ENCODE measurements at places on chromosomes 5 and 9.

DNA sequence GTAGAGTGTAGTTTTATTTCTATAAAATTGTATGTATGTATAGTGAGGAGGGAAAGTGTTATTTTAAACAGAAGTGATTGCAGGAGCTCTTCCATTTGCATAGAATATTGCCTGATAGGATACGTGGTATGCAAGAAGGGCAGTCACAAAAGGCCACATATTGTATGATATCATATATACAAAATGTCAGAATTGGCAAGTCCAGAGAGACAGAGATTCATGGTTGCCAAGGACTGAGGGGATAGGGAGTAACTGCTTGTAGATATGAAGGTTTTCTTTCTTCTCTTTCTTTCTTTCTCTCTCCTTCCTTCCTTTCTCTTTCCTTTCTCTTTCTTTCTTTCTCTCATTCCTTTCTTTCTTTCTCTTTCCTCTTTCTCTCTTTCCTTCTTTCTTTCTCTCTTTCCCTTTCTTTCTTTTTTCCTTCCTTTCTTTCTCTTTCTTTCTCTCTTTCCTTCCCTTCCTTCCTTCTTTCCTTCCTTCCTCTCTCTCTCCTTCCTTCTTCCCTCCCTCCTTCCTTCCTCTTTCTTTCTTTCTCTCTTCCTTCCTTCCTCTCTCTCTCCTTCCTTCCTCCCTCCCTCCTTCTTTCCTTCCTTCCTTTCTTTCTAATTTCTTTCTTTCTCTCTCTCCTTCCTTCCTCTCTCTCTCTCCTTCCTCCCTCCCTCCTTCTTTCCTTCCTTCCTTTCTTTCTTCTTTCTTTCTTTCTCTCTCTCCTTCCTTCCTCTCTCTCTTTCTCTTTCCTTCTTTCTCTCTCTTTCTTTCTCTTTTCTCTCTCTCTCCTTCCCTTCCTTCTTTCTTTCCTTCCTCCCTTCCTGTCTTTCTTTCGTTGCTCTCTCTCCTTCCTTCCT is 24.5 kb upstream of the WDR38 start:
- no peak for DNase-seq

GRCh38 chr5:134141331-134142050 is 27.0 kb downstream of the TCF7 start:
- DNase-seq, result no peak

DNA sequence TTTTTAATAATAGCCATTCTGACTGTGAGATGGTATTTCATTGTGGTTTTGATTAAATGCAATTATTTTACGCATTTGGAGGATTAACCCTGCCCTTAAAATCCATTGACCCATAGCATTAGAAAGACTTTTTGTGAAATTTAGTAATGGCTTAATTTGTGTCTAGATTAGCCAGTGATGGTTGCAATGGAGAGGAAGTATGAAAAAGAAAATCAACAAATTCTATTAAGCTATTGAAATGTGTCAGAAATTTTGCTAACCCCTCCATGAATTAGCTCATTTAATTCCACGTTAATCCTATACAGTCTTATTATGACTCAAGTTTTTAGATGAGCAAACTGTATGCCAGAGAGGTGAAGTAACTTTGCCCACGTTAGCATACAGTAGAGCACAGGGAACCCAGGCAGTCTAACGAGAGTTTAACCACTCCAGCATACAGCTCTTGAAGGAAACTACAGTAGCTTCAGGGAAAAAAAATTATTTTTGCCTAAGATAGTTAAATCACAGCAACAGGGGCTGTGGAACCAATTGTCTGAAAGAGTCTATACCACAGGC is 158.2 kb upstream of the PPP2R2B start:
- no peak for DNase-seq

DNA sequence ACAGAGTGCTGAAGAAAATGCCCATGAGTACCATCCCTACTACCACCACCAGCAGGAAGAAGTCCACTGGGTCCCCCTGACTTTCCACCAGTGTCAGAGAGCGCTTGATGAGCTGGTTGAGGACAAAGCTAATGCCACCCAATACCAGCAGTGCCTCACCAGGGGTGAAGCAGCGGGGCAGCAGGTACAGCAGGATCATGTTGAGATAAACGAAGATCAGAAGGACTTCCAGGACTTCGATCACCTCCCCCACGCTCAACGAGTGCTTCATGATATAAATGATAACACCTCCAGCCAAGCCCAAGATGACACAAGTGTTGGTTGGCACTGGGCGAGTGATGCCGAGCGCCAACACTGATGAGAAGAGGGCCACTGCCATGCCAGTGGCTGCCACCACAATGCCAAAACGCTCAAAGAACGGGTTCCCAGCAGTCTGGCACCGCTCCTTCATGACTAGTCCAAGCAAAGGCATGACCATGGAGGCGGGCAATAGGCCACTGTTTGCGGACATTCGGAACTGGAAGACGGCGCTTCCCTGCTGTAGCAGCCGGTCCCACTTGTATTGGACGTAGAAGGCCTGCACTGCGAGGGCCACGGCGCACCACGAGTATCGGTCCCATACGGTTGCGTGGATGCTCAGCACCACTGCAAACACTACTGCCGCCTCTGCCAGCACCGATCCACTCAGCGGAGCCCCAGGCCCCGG is 679 bp downstream of the DOLK start:
- no peak for DNase-seq

- DNase-seq, result no peak
Measured at GRCh38 chr5:138841531-138841930, 33.6 kb downstream of the LRRTM2 start.

DNA sequence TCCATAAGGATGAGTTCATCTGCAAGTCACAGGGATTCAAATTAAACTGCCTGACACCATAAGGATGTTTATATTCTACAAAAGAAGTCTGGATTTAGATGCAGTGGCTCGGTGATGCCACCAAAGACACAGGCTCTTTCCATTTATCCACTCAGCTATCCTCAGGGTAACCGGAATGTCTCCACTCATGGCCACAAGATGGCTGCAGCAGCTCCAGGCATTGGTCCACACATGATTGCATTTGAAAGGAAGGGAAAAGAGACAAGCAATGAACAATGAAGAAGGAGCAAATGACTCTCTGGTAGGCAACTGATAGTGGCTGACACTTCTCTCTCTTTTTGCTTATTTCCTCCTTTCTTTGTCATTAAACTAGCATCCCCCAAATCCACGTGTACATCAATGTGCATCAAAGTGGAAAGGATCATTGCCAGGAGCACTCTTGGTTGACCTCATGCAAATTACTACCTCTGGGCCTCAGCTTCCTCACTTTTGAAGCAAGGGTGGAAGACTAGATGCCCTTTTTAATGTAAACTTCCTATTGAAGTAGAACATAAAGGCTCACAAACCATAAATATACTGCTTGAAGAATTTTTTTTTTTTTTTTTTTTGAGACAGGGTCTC is 7.2 kb upstream of the SNX30 start:
- no peak for DNase-seq

DNA sequence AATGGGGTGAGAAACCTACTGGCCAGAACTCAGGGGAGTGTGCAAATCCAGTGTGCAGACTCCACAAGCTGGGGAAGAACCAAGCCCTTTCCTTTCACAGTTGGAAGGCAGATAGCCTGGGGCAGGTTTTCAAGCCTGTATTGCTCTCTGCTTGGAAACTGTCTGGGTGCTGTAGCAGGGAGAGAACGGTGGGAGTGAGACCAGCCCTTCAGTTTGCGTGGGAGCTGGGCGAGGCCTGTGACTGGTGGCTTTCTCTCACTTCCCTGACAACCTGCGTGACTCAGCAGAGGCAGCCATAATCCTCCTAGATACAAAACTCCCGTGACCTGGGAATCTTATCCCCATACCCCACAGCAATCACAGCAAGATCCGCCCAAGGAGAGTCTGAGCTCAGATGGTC is 44.9 kb upstream of the SNCAIP start:
- DNase-seq, result no peak

GRCh38 chr5:171310212-171310818 is 1.3 kb downstream of the TLX3 start:
- DNase-seq, result no peak

- DNase-seq, result no peak
Measured at GRCh38 chr5:14184725-14185124, 41.6 kb downstream of the TRIO start.

DNA sequence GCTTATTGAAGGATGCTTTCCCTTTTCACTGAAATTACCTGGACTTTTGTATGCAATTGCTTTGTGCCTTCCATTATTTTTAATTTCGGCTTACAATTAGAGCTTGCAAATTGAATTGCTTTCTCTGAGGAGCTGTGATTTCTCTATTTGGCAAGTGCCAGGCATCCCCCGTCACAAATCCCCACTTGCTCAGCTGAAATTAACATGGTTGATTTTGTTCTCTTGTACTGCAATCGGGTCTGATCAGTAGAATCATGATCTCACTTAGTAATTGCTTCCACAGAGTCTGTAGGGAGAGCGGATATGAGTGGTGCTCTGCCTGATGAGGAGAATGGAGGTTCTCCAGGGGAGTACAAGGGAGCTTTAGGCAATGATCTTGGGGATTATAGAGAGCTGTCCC is 495.5 kb upstream of the SGCD start:
- DNase-seq, result no peak

DNA sequence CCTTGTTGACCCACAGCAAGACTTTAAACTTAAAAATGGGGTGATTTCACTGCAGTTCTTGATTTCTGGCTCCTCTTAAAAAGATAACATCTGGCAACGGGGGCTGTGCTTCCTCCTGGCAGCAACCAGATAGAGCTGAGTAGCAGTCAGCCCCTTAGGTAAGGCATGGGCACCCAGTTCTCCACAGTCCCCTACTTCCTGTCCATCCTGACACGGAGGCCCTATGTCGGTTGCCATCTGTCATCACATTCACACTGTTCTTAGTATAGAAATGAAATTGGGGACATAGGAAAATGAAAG is 11.7 kb downstream of the CD74 start:
- DNase-seq, result no peak

GRCh38 chr9:115849679-115850412 is 303.7 kb upstream of the PAPPA start:
- no peak for DNase-seq

- no peak for DNase-seq
Measured at GRCh38 chr5:133205204-133205603, 153.4 kb downstream of the HSPA4 start.

GRCh38 chr5:72687288-72687687 is 129.2 kb upstream of the TNPO1 start:
- DNase-seq, result no peak

DNA sequence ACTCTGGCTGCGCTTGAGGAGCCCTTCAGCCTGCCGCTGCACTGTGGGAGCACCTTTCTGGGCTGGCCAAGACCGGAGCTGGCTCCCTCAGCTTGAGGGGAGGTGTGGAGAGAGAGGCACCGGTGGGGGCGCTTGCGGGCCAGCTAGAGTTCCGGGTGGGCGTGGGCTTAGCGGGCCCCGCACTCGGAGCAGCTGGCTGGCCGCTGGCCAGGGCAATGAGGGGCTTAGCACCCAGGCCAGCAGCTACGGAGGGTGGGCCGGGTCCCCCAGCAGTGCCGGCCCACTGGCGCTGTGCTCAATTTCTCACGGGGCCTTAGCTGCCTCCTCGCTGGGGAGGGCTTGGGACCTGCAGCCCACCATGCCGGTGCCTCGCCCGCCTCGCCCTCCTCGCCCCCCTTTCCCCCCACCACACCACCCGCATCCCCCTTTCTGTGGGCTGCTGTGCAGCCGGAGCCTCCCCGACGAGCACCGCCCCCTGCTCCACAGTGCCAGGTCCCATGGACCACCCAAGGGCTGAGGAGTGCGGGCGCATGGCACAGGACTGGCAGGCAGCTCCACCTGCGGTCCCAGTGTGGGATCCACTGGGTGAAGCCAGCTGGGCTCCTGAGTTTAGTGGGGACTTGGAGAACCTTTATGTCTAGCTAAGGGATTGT is 954.5 kb downstream of the DTWD2 start:
- no peak for DNase-seq

DNA sequence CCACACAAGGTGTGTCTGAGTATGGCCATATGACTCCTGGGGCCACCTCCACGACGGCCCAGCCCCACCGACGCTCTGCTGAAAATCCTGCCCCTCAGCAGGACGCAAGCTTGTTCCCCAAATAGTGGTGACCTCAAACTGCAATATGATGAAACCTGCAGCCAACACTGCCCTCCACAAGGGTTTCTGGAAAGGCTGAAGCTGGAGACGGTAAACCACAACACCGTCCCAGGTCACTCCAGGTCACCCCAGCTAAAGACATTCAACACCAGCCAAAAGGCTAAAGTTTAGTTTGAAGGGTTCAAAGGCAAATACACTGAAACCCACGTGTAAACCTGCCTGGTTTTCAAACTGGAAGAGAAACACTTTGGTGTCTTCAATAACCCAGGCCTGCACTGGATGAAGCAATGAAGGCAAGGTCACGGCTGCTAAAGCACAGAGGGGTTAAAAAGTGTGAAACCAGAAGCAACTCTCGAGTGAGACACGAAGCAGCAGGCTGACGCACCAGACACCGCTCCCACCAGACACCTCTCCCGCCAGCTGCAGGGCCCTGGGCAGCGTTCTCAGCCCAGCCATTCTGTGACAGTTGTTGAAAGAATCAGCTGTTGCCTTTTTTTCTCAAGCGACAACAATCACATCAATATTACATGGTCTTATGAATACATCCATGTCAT is 1.8 kb upstream of the LHX3 start:
- no peak for DNase-seq

GRCh38 chr5:56449071-56449640 is 216.0 kb upstream of the ANKRD55 start:
- DNase-seq, result no peak

GRCh38 chr9:83271665-83272071 is 208.7 kb upstream of the RASEF start:
- DNase-seq, result no peak

GRCh38 chr5:746258-746761 is 38.2 kb downstream of the ZDHHC11B start:
- no peak for DNase-seq

- DNase-seq, result no peak
Measured at GRCh38 chr5:177194268-177194667, 60.7 kb downstream of the NSD1 start.

Measured in stimulated activated CD8-positive, alpha-beta memory T cell treated with anti-CD3 and anti-CD28 coated beads, Interleukin-4, amount 100 ng/mL, for 4 hours (primary cell).